ENCODE measurements at places on chromosomes 2 and 18.

GRCh38 chr2:218005028-218005427 is 2.2 kb upstream of the TNS1 start:
- no peak for DNase-seq

GRCh38 chr2:136347981-136348380 is 230.0 kb upstream of the CXCR4 start:
- no peak for DNase-seq

- DNase-seq: no peak
These were observed 76.5 kb downstream of the RAD51AP2 start for GRCh38 chr2:17441790-17442189.

DNA sequence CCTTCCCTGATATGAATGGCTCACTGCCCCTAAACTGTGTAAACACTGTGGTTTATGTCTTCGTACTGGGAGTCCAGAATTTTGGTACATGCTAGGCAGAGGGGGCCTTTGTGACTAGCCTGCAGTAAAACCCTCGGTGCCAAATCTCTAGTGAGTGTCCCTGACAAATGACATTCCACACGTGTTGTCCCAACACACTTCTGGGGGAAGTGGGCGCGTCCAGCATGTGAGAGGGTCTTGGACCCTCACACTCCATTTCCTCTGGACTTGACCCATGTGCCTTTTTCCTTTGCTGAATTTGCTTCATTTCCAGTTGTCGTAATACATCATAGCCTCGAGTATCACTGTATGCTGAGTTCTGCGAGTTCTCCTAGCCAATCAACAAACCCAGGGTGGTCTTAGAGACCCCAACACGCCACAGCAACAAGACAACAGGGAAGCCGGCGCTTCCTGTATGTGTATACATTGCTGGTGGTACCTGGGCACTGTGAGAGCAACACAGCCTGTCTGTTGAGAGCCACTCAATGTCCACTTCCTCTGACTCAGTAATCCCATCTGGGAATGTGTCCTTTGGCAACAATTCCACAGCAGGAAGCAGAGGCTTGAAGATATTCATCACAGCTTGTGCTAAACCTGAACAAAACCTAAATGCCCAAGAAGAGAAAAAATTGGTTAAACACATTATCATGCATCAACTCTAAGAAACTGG is 26.9 kb upstream of the SLC66A3 start:
- DNase-seq: no peak

DNA sequence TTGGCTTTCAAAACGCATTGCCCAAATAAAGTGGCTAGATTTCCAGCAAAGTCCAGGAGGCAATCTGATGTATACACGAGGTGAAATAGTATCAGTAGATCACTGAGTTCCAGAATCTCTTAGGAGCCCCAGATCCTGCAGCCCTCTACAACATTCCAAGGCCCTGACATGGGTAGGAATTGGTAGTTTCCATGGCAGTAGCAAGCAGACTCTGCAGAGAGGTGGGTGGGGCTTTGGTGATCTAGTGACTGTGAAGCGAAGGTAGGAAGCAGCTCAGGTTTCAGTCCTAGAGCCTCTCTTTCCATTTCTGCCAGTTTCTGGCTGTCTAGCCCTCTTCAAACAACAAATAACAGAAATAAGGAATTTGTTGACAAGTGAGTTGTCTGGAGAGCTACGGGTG is 13.8 kb upstream of the SGPP2 start:
- no peak for DNase-seq

DNA sequence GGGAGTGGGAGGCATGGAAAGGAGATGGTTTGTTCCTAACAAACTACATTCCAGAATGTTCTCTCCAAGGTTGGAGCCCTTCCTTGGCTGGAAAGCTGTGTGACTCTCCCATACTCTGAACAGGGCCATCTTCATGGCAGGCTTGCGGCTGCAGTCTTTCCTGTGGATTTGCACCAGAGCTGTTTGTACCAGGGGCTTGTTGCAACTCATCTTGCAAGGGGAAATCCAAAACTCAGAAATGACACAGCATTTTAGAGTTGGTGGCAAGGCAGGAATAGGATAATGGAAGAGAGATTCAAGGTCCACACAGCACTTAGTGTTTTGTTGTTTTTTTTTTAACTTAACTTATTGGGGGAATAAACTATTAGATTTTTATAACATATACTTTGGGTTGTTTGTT is 73.7 kb upstream of the ZNF516 start:
- DNase-seq: no peak

DNA sequence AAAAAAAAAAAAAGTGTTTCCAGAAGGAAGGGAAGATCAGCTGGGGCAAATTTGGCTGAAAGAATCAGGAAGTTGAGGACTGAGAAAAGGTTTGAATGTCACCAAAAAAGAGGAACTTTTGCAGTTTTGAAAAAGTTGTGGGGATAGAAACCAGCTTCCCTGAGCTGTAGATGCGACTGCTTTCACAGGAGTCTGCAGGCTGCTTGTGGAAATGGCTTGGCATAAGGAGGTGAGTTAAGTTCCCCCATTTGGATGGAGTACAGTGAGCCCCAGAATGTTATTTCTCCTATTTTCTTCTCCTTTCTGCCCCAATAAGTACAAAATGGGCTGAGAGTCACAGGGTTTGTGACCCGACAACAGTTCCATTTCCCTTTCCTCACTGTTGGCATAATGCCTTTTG is 16.5 kb upstream of the ME2 start:
- no peak for DNase-seq

DNA sequence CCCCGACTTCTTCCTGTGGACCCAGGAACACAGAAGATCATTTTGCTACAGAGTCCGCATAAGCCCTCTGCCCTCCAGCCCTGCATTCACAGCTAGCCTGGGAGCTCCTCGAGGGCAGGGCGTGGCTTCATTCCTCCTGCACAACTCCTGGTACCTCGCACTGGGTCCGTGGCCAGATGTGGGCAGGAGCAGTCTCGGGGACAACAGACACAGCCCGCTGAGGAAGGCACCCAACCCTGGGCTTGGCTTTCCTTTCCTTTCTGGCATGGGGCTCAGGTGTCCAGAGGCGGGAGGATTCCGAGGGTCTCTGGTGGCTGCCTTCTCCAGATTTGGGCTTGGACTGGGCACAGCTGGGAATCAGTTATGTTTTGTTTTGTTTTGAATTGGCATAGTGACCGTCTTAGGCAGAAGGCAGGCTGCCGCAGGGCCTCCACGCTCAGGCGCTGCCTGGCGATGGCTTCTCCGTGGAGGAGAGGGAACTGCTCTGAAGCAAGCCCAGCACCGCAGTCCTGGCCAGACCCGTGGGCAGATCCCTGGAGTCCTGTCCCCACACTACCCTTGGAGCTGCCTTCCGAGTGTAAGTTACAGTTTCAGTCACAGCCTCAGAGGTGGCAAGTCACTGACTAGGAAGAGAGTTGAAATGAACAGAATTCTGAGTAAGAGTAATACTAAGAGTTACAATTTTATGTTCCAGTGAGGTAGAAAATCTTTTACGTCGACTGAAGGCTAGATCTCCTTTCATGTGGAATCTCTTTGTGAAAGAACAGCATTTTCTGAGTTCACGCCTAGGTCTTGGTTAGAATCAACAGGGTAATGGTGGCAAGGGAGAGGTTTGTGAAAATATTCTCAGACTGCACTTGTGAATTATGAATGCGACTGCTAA is 47.9 kb downstream of the LDLRAD4 start:
- DNase-seq: no peak

DNA sequence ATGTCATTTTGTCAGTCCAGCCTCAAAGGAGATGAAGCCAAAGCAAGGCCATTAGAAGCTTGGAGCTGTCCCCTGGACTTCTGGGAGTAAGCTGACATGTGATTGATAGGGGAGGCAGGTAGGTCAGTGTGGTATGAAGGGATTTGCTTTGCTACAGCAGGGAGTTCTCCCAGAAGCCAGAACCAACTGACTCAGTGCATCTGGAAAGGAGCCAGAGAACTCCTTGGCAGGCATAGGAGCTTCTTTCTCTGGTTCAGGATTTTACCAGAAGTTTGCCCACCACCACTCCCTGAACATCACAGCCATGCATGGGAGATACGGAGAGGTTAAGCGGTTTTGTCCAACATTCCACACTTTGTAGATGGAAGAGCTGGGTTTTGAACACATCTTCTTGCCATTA is 24.5 kb upstream of the KCNE4 start:
- no peak for DNase-seq

DNA sequence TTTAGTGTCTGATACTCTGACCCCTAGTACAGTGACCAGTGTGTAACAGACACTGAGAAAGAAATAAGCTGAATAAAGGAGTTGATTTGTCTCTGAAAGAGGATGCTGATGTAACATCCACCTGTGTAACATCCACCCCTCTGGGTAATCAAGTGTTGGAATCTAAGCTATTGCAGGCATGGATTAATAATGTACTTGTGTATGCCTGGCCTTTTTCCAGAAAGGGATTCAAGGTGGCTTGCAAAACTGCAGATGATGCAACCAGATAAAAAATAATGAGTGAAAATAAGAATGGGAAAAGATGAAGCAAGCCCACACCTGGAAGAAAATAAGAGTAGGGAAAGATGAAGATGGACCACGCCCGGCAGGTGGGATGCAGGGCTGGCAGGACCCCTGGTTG is 48.2 kb upstream of the FOXI3 start:
- DNase-seq: no peak

- no peak for DNase-seq
These were observed 80.9 kb upstream of the CTDP1 start for GRCh38 chr18:79598633-79599175.

- DNase-seq: no peak
These were observed 283.6 kb upstream of the GYPC start for GRCh38 chr2:126372406-126372805.

DNA sequence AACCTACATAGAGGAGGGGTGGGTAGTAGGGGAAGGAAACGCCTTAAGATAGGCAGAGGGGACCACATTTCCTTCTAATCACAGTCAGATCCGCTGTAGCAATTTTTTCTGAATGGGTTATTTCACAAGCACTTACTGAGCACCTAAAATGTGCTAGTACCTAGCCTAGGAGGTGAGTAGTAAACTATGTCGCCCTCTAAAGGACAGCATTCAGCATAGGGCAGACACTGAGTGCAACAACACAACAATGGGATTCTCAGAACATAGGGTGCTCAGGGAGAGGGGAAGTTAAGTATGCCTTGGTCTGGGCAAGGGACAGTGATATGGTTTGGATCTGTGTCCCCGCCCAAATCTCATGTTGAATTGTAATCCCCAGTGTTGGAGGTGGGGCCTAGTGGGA is 166.1 kb upstream of the RAB6C start:
- no peak for DNase-seq

- DNase-seq: no peak
These were observed 94.3 kb downstream of the DGKD start for GRCh38 chr2:233448575-233448974.

GRCh38 chr18:26255695-26256622 is 29.7 kb downstream of the TAF4B start:
- no peak for DNase-seq

GRCh38 chr2:99726691-99727090 is 236.9 kb upstream of the REV1 start:
- no peak for DNase-seq

- DNase-seq: no peak
These were observed 345.6 kb downstream of the MYCN start for GRCh38 chr2:16285813-16286510.

DNA sequence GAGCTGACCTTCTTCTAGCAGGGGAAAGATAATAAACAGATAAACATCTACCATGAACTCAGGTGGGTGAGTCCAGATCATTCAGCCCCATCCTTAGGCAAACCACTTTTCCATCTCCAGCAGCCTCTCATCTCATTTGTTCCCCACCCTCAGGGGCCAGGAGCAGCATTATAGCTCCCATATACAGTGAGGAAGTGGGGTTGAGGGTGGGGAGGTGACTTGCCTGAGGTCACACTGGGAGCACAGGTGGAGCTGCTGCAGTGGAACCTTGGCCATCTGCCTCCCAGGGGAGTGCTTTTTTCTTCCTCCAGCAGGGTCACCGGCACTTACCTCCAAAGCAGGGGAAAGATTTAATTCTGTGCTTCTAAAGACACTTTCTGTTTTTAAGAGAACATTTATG is 212.5 kb upstream of the SMAD2 start:
- no peak for DNase-seq

DNA sequence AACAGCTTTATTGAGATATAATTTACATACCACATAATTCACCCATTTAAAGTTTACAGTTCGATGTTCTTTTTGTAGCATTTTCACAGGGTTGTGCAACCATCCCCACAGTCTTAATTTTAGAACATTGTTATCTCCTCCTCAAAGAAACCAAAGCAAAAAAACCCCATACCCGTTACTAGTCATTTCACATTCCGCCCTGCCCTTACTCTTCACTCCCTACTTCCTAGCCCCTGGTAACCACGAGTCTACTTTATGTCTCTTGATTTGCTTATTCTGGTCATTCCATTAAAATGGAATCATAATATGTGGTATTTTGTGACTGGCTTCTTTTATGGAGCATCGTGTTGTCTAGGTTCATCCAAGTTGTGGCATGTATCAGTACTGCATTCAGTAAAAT is 137.7 kb downstream of the TANC1 start:
- no peak for DNase-seq

GRCh38 chr2:39937621-39938020 is 158.6 kb upstream of the THUMPD2 start:
- no peak for DNase-seq

- no peak for DNase-seq
These were observed 183.3 kb downstream of the LDLRAD4 start for GRCh38 chr18:13401826-13402225.

DNA sequence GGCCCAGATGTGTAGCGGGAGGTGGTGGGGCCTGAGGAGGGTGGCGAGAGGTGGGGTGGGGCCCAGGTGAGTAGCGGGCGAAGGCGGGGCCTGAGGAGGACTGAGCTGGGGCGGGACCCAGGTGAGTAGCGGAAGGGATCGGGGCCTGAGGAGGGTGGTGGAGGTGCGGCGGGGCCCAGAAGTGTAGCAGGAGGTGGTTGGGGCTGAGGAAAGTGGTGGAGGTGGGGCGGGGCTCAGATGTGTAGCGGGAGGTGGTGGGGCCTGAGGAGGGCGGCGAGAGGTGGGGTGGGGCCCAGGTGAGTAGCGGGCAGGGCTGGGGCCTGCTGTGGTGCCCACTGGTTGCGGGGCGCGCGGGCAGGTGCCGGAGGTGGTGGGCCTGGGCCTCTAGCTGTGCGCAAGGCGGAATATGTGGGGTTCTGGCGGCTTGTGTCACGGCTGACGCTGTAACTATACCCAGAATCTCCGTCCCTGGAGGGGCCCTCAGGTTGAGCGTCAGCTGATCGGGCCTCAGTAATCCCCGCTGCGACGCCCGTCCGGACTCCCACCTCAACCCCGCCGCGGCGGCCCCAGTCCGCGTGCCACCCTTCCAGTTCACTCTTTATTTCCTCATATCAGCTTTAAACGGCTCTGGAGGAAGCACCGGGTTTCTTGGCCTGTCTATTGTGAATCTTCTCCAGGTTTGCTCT is 866 bp upstream of the SF3B6 start:
- no peak for DNase-seq

- DNase-seq: no peak
These were observed 68.9 kb upstream of the ZSWIM2 start for GRCh38 chr2:186917866-186918265.

GRCh38 chr2:101986376-101986775 is 5.4 kb upstream of the IL1R2 start:
- no peak for DNase-seq

- no peak for DNase-seq
These were observed 76.6 kb upstream of the B3GNT7 start for GRCh38 chr2:231318954-231319353.

All from activated CD4-positive, alpha-beta T cell treated with anti-CD3 and anti-CD28 coated beads, Interleukin-2, amount 50 U/mL, for 24 hours (primary cell).